IMR-90 (cell line): ENCODE measurements at places on chromosomes 3 and 15.

- DNase-seq, result no peak
Observed at GRCh38 chr15:39692356-39693327, 90.0 kb downstream of the FSIP1 start.

DNA sequence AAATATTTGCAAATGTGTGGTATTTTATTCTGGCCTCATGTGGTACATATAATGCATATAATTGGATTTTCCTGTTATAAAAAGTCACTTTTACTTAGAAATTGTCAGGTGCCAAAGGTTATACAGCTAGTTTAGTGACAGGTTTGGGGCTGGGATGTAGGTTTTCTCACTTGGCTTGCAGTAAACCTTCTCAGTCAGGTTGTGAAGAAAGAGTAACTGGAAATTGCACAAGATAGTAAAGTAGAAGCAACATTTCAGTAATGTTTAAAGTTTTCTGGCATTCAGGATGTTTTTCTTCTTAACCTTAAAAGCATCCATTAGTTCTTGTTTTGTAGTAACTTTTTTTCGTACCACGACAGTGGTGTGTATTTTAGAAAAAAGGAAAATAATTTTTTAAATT lies 53.9 kb downstream of the MEF2A start:
- peak; percentile 40 for DNase-seq

DNA sequence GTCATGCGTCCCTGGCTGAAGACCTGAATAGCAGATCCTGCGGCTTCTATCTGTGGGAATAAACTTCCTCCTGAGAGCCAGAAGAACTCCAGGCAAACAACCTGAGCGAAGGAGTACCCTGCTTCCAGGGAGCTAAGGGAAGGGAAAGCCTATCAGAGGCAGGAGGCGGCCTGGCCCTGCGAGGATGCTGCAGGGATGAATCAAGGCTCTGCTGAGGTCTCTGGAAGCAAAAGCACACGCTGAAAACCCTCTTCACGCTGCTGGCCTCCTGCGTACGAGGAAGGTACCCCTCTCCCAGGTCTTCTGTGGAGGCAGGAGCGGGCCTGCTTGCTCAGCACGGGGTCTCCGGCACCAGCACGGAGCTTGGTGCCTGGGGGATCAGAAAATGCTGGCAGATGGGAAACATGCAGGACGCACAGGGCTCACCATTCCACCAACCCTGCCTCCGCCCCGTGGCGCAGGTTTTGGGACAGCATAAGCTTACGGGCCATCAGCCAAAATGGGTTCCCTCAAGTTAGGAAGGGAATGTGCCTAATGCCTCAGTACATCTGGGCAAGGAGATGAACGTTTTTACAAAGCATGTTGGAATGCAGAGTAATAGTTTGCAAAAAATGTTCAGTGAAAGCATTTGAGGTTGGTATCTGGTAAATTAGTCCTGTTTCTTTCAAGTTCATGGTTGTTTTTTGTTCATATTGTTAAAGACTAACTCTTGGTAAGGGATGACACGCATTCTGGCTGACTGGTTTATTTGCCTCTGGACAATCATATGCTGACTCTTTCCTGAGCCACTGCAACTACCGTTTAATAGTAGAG lies 72.3 kb downstream of the CHSY1 start:
- DNase-seq, result peak; percentile 74

DNA sequence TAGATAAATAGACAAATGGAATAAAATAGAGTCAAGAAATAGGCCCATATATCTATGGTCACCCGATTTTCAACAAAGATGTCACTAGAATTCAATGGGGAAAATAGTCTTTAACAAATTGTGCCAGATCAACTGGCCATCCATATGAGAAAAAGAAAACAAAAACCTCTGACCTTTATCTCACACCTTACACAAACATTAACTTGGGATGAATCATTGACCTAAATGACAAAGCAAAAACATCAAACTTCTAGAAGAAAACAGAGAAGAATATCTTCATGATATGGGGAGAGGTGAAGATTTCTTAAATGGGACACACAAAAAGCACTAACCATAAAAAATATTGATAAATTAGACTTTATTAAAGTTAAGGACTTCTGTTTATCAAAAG lies 31.9 kb downstream of the ITGA11 start:
- no peak for DNase-seq

- DNase-seq, result no peak
Observed at GRCh38 chr3:59444294-59444671, 394.5 kb upstream of the CFAP20DC start.

DNA sequence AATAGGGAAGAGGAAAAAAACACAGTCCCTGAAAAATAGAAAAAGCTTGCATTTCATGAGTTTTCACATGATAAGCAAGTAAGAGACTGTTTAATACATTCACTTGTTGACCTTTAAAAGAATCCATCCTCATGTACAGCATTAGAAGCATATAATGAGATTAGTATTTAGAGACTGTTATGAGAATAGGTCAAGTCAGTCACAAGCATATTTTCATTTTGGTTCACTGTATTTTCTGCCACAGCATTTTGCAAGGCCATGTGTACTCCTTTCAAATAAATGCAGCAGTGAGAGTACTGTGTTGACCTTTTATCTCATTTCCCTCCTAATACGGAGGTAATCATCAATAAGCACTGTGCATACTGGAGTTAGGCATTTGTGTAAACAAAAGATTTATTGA lies 162.2 kb upstream of the SETMAR start:
- DNase-seq, result no peak

DNA sequence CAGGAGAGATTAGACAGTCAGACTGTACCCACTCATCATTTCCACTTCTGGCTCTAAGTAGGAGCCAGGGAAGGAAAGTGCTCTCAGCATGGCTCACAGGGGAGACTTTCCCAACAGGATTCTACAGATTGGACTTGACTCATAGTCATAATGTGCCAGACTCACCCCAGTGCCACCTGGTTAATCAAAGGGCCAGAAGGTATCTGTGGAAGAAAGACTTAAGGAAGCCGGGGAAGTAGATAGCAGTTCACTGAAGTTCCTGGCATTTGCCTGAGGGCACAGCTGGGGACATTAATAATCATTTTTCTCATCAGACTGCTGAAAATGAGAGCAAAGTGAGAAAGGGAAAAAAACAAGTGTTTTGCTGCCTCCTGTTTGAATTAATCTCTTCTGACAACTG lies 717.5 kb downstream of the TUSC7 start:
- DNase-seq, result no peak

DNA sequence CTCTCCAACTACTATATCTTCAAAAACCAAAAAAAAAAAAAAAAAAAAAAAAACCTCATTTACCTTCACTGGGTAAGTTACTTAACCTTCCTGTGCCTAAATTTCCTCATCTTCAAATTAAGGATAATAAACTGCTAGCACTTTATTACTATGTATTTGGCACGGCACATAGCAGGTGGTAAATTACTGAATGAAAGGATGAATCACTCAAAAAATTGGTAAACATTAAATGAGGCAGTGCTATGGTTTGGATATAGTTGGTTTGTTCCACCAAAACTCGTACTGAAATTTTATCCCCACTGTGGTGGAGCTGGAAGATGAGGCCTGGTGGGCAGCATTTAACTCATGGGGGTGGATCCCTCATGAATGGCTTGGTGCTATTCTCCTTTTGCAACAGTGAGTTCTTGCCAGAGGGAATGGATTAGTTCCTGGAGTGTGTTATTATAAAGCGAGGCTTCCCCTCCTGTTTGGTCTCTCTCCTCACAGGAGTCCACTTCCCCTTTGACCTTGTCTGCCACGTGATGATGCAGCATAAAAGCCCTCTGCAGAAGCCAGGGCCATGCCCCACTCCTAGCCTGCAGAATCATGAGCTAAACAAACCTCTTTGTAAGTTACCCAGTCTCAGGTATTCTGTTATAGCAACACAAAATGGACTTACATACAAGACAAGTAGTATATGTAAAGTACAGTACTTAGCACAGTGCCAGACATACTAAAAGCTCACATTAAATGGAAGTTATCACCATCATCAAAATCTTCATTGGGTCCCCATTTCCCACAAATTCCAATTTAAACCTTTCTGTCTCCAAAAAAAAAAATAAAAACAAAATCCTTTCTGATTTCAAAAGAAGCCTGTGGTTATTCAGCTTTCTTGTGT lies 20.6 kb downstream of the DCUN1D1 start:
- DNase-seq, result no peak

- DNase-seq, result peak; percentile 15
Observed at GRCh38 chr3:146334151-146334550, 83.2 kb upstream of the PLSCR4 start.

DNA sequence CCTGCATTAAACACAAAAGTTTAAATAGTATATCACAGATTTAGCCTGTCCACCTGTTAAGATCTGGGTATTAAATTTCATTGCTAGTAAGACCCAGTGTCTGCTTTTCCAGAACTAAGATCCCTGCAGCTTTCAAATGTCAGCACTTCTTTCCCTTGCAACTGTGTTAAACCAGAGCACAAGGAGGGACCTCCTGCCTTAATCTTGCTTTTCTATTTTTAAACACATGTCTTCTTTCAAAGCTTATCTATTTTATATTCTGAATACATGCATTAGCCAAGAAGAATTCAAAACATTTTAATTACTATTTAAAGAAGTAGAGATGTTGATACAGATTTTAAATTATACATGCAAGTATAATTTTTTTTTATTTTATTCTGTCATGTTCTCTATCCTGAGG lies 315.1 kb downstream of the ARPP21 start:
- DNase-seq, result no peak

- no peak for DNase-seq
Observed at GRCh38 chr3:128590948-128591347, 59.7 kb downstream of the RPN1 start.

- peak; percentile 39 for DNase-seq
Observed at GRCh38 chr15:85414495-85414894, 34.1 kb downstream of the AKAP13 start.

GRCh38 chr3:197186887-197187588 lies 111.4 kb downstream of the DLG1 start:
- DNase-seq, result peak; percentile 66

DNA sequence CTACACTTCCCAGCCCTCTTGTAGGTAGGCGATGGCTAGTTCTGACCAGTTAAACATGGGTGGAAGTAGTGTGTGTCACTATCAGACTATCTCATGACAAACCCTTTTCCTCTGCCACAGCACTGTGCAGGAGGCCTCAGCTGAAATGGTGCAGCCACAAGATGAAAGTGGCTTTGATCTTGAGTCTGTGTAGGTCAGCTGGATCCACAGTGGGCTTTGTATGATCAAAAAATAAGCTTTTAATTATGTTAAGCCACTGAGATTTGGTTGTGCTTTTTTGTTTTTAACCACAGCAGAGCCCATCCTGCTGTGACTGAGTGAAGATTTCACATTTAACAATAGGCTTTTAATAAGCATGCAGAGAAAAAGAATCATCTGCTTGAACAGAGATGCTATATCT lies 19.7 kb downstream of the RCN2 start:
- DNase-seq, result no peak

DNA sequence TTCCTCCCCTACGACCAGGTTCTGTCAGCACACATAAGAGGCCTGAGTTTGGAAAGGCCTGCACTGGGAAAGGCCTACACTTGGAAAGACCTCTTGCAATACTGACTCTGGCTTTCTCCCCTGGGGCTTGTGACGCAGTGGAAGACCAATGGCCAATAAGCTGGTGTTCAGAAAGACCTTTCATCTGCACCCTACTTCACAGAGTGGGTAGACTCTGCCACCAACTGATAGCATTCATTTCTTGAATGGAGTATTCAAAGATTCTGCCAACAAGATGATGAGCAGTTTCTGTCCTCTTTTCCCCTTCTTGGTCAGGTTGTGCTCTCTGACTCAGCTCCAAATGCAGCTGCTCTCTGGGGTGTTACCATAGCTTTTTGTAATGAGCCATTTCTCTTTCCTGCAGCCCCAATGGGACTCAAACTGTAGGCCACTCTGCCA lies 48.8 kb downstream of the TIPARP start:
- peak; percentile 53 for DNase-seq

- DNase-seq, result no peak
Observed at GRCh38 chr15:57379487-57379886, 3.2 kb downstream of the CGNL1 start.

DNA sequence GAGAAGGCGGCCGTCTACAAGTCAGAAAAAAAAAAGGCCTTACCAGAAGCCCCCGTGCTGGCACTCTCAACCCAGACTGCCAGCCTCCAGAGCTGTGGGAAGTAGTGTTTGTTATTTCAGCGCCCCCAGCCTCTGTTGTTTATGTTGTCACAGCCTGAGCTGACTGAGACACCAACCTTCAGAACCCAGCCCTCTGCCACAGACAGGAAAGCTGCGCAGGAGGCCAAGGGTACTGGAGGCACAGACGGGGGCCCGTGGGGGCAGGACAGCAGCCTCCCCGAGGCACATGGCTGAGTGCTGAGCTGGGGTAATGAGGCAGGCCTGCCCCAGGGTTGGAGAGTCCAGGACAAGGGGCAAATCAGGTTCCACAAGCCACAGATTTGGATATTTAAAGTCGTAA lies 33.7 kb downstream of the HCN4 start:
- no peak for DNase-seq

- no peak for DNase-seq
Observed at GRCh38 chr15:69797051-69797595, 300.6 kb downstream of the TLE3 start.

DNA sequence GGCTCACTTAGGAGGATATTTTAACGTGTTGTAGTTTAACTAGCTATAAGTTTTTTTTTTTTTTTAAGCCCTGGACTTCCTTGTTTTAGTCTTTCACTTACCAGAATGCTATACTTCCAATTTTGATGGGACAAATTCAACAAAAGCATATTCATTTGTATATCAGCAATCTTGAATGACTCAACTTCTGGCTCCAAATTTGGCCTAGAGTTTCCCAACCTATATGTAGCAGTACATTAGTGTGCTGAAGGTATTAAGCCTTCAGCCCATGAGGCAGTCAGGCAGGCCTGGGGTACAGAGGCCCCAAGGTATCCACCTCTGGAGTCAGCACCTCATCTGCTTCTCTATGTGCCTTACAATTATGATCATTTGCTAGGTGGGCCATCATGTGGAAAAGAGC lies 5.9 kb downstream of the PBRM1 start:
- DNase-seq, result peak; percentile 67

DNA sequence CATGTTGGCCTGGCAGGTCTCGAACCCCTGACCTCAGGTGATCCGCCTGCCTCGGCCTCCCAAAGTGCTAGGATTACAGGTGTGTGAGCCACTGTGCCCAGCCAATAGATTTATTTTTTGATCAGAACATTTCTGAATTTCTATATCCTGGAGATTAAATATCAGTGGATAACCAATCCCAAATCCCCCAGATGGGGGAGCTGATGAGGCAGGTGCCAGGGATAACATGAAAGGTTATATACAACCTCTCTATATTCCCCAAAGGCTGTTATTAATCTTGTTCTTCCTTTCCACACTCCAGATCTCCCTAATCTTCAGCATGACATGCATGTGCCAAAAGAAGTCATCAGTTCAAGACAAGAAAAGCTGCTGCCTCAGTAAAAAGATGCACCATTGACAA lies 112.3 kb downstream of the WDR76 start:
- peak; percentile 33 for DNase-seq

DNA sequence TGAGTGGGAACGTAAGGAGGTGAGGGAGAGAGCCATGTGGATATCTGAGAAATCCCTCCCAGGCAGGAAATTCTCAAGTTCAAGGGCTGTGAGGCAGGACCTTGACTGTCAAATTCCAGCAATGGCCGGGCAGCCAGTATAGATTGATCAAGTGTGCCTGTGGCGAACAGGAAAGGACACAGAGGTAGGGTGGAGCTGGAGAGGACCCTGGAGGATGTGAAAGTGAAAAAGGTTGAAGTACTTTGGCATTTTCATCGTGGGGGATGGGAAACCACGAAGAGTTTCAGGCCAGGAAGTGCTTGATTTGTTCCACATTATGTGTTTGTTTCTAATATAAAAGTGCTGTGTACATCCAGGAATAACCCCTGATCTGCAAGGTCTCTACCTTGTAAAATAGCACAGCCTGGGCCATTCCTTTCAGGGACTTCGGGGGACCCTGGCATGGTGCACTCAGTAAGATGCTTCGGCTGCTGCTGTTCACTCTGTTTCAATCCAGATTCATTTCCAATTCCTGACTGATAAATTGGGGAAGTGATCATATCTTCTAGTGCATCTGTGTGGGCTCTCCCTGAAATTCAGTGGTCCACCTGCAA lies 156.6 kb downstream of the MCTP2 start:
- DNase-seq, result no peak
